ENCODE measurements at places on chromosomes 11 and 22.

DNA sequence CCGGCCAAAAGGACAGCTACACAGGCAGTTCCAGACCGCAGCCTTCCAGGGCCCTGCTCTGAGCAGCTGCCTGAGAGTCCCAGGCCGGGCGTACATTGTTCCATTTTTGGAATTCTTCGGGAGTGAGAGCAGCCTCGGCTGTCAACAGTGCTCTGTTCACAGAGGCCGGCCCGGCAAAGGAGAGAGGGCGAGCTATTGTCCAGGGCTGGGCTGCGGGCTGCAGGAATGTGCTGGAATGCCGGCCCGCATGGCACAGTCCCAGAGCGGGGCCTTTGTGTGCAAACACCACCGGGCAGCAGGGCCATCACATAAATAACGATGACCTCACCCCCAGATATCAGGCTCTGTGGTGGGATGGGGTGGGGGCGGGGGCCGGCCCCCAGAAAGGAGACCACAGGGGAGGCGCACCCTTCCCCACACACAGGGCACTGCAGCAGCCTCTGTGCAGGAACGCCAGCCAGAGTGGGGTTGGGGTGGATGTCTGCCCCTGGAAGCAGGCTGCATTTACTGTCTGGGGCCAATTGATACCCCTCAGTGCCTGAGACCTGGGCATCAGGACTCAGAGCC, 15.8 kb downstream of the LINC01488 start:
- peak; percentile 63 for DNase-seq

DNA sequence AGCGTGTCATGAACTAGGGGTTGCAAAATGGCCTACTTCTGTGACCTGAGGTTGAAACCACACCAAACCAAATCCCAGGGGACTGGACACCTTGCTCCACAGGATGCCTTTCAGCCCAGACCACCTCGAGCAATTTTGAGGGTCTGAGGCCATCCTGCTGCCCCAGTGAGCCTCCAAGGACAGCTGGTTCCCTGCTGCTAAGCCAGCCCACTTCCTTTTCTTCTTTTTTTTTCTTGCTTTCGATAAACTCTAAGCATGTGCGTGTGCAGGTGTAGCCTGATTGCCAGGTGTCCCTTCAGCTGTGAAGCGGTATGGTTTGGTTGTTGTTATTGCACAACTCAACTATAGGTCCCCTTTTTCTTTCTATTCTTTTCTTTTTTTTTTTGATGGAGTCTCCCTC, 2.7 kb downstream of the CRYBB1 start:
- no peak for DNase-seq

GRCh38 chr11:93655581-93656255, 5.8 kb upstream of the CEP295 start:
- DNase-seq: no peak

- DNase-seq: no peak
Observed at GRCh38 chr22:42061041-42061440, 9.6 kb downstream of the NAGA start.

GRCh38 chr11:72587696-72588095, 86.5 kb downstream of the PDE2A start:
- DNase-seq: no peak

DNA sequence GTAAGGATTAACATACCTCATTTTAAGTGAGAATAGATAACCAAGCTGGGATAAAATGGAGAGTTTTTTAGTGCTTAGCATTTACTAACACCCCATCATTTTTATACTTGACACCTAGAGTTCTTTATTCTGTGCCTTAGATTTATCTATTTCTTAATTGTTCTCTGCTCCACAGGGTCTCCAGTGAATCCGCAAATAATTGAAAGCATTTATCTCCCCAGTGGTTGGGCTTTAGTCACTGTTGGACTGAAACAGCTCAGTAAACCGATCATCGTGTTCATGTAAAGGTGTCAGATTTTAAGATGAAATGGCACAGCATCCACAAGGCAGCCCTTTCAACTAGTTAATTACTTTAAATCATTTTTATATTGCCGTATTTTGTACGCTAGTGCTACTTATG, 17.8 kb upstream of the GRIA4 start:
- no peak for DNase-seq

DNA sequence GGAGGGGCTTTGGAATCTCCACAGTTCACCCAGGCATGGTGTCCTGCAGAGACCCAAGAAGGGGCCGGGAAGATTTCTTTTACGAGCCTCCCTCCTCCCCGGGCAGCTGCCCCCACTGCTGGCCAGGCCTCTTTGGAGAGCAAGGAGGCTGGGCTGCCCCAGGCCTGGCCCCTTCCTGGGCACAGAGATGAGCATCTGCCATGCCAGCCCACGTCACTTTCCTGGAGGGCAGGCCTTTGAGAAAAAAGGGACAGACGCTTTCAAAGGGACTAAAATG, 60.5 kb upstream of the FGF3 start:
- DNase-seq: no peak

GRCh38 chr11:134606251-134606650, 194.2 kb upstream of the B3GAT1 start:
- DNase-seq: no peak

- no peak for DNase-seq
Observed at GRCh38 chr22:30826670-30827355, 132.1 kb downstream of the OSBP2 start.

DNA sequence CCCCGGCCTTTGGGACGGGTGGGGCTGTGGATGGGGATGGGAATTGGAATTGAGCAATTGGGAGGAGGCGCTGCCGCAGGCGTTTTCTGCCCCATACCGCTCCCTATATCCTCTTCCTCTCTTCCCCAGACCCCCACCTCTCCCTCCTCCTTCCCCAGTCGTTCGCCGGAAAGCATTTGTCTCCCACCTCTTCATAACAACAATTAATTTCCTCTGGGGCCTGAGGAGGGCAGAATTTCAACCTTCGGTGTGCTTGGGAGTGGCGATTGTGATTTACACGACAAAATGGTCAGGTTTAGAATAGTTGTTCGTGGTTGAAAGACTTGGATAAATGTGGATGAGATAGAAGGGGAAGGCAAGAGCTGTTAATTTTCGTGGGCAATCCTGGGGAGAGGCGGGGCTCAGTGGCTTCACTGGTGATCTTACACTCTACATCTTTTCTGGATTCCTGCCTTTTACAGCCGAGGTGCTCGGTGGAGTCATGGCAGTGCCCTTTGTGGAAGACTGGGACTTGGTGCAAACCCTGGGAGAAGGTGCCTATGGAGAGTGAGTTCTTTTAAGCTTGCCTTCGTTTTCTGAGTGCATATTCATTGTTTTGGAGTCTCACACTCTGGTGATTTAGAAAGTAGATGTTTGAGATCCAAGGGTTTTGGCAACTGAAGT, 1.5 kb downstream of the CHEK1 start:
- DNase-seq: no peak

DNA sequence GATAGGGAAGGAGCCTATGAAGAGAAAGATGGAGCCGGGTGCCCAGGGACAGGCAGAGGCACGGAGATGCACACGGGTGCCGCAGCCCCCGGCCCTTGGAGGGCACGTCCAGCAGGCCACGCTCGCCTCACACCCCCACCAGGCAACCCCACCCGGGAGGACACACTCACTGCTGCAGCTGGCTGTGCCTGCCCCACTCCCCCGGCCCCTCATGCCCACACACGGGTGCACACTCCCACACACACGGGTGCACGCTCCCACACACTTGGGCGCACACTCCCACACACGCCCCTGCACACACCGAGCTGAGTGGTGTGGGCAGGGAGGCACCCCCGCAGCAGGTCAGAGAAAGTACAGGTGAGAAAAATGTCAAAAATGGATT, 1.1 kb downstream of the MOB2 start:
- no peak for DNase-seq

DNA sequence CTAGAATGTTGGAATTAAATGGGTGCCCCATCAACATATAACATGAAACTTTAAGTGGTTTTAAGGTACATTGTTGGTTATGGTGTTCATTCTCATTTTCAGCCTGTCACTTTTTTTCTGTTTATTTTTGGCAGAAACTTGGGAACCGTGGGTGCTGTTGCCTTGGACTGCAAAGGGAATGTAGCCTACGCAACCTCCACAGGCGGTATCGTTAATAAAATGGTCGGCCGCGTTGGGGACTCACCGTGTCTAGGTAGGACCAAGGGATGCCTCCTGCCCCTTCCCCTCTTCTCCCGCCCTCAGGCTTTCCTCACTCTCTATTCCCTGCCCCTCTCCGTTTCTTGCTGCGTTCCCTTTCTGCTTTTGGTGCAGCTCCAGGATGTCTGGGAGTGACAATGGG, 29.8 kb upstream of the SCGB1A1 start:
- DNase-seq: no peak
